ENCODE measurements at places on chromosomes 16 and 17. TPM values are rescaled to one million over a fixed set of nuclear protein-coding genes. Genes with fewer than 3 reads are reported as not detected.

DNA sequence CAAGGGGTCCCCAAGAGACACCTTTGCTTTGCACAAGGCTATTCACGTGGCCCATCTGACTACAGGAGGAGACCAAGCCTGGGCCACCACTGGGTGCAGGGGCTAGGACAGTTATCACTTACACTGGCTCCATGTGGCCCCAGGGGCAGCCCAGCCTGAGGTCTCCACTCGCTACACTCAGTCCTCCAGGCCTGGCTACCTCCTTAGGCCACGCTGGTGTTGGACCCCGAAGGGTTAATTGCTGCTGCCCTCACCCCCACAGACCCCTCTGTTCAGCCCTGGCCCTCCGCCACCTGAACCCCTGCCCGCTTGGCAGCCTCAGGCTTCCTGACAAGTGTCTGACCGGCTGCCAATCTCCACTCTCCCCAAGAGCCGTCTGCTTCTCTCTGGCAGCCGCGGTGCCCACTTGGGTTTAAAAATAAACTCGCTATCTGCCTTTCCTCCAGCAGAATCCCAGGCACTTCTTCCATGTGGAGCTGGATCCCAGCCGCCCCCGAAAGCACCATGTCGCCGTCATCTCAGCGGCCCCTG is 27.8 kb downstream of the ADAM11 start:
- DNase-seq = no peak

GRCh38 chr17:74711058-74711824 is 1.5 kb downstream of the CD300LF start:
- no peak for DNase-seq

DNA sequence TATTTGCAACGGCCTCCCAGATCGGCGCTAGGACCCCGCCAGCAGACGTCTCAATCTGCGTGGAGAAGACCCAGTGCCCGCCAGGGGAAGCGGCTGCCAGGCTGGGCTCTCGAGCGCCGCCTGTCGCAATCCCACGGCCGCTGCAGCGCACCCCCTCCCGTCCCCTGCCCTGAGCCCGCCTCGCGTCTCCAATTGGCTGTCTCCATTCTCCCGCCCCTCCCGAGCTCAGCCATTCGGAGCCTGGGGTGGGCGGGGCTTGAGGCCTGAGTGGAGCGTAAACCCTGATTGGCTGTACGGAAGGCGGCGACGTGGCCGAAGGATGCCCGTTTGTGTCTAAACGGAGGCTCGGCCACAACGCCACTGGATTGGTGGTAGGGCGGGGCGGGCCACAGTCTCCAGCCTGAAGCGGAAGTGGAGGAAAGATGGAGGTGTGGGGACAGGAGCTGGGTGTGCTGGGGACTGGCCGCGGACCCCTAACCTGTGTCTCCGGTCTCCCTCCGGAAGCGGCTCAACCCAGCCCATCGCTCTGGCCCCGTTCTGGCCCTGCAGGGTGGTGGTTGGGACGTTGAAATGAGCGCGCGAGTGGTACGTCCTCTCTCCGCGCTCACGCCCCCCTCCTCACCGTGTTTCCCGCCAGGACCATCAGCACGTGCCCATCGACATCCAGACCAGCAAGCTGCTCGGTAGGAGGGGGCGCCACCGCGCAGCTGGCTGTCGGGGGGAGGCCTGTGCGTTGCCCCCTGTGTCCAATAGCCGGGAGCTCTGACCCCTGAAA is at the start of gene CDK5RAP3:
CDK5RAP3 (plus strand) TSS at position 389 of the 775 bp plus-strand sequence; CDS start at position 423, 34 bp downstream.
- peak; percentile 99 for DNase-seq

- no peak for DNase-seq
Observed at GRCh38 chr17:44930667-44931066, 15.4 kb upstream of the GFAP start.

DNA sequence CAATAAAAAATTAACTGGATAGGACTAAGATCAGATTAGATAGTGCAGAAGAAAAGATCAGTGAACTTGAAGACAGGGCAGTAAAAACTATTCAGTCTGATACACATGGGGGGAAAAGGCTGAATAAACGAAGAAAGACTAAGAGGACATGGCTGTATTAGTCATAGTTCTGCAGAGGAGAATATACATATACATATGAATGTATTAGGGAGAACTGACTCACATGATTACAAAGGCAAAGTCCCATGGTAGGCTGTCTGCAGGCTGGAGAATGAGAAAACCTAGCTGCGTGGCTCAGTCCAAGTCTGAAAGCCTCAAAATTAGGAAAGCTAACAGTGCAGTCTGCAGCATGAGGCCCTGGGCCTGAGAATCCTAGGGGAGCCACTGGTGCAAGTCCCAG is 98.2 kb upstream of the GNAO1 start:
- DNase-seq = no peak

DNA sequence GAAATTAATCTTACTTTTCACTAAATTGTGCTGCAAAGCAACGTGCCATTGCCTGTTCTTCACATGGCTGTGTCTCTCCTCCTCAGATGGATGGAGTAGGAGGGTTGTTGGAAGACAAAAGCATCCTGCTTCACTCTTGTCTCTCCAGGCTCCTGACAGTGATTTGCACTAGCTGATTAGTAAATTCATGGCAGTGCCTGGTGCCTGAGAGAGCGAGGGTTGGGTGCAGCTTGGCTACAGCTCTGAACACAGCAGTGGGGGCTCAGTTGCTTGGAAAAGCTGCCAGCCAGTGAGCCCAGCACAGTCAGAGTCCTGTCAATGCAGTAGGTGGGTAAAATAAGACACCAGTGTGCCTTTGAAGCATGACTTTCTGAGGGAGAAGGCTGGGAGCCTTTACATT is 37.4 kb downstream of the CDH13 start:
- DNase-seq = no peak

- DNase-seq = no peak
Observed at GRCh38 chr17:59027750-59028149, 78.9 kb downstream of the TRIM37 start.

DNA sequence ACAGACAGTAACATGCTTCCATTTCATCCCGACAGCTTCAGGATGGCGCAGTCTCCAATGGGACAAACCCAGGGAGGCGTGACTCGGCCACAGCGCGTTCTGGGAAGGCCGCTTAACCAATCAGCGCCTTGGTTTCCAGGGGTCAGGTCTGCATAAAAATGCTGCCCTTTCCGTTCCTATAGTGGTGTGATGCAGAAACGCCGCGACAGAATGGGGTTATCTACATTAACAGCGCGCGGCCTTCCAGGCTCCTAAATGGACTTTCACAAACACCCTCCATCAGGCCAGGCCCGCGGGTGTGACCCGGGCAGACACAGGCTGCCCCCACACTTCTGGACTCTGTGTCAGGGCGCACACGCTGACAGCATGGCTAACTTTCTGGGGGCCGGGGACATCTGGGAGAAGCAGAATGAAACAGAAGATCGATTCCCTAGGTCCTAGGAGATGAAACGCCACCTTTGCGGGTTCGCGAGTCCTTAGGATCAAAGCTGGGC is 792 bp downstream of the TMEM231 start:
- DNase-seq = no peak

GRCh38 chr17:38915639-38915995 is 9.8 kb upstream of the LASP1NB start:
- no peak for DNase-seq

GRCh38 chr17:33038740-33039139 is 47.1 kb downstream of the SPACA3 start:
- DNase-seq = no peak

DNA sequence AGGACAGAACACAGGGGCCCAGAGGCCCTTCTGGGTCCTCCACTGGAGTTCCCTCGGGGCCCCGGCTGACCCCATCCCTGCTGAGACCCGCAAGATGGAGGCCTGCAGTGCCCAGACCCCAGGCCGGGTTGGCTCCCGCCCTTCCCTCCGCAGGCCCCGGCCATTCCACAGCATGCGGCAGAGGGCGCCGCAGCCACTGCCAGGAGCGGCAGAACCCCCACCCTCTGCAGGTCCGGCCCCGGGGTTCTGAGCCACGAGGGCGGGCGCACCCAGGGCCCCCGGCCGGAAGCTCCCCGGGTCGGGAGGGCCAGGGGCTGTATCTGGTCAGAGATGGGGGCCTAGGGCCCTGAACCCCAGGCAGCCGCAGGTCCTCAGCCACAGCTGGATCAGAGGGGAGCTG is 2.4 kb upstream of the PERCC1 start:
- peak; percentile 76 for DNase-seq

NHERF2 gene
- 2.2 TPM for total RNA-seq

EFCAB5 gene
- 2.3 TPM for total RNA-seq

FAM20A gene
- not detected for total RNA-seq

CDH15 gene
- not detected for total RNA-seq

UTS2R gene
- not detected for total RNA-seq
